ENCODE measurements at places on chromosomes 12 and 14.

DNA sequence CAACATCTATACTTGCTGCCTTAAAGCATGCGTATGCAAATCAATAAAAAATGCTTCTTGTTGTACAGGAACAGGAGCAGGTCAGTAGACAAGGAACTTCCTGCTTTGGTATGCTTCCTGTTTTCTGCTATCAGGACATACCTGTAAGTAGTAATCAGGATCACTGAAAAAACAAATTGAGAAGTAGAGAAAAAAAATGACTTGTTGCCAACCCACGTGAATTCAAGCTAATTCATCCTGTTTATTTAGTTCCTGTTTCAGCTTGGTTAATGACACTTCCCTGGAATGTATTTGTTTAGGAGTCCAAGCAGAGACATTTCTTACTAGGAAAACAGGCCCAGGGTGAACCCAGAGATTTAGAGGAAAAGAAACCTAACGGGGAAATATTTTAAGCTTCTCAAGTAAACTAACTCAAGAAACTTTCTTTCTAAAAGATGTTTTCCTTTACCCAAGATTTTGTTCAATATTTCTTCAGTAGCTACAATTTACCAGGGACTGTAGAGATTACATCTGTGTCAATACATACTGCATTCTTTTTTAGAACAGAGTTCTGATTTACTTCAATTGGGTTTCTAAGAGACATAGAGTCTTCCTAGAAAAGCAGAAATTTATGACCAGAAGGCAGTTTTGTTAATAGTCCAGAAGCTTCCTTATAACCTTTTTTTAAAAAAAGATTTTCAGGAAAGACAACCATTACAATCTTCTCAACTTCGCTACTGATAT, 124.2 kb downstream of the PAWR start:
- DNase-seq: no peak

DNA sequence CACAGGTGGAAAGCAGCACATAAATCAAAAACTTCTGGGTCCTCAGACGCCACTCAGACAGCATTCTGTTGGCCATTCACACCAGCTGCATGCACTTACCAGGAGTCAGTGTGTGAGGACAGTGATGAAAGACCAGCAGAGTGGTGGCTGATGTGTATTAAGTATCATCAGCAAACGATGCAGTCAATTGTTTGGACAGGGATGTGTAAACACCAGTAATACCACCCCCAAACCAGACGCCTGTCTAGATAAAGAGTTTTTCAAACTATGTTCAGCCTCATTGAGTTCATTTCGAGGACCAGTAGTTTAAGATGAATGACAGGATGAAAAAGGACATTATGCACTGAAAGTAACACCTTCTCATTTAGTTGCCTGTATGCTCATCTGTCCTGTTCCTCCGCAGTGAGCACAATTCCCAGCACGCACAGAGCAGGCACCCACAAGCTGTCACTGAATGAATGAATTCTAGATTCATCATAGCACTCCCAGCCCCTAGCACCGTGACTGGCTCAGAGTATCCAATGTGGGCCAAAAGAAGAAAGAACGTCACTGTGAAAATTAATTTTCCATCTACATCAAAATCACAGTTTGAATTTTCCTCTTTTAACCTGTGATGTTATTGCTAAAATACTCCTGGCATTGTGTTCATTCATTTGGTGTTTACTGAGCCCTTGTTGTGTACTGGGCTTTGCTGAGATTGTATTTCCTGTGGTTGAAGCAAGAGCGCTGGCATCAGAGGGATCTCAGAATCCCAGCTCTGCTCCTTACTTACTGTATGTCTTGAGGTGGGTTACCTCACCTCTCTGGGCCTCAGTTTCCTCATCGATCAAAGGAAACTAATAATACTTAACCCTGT, 124.8 kb upstream of the NOS1 start:
- no peak for DNase-seq

DNA sequence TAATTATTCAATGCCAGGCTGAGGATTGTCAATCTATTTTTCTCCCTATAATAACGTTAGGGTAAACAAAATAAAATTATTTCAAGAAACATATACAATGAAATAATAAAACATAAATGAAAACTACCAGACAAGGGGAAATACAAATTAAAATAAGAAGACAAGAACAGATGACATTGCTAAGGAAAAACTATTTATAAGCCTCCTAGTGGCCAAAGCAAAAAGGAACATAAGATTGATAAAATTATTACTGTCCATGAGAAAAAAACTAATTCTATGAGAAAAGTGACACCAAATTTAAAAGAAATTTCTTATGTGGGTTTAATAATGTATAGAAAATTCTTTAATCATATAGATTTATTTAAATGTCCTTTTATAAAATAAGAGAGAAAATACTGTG, 294.7 kb downstream of the TTC6 start:
- DNase-seq: no peak

DNA sequence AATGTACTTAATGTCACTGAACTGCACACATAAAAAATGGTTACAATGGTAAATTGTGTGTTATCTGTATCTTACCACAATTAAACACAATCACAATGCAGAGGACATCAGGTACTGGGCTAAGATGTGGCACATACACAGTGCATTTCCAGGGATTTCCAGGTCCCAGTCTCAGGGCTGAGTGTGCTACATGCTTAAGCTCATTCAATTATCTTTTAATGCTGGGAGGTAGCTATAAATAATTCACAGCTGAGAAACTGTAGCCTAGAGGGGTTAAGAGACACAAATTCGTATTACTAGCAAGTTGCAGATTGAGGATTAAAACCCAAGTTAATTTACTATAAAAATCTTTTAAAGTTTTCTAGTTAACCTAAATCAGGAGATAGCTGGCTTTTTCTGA, 67.1 kb downstream of the CRACR2A start:
- DNase-seq: no peak

Data from activated CD4-positive, alpha-beta T cell treated with anti-CD3 and anti-CD28 coated beads for 4 hours (primary cell).